IPS DF 6.9 (cell line): ENCODE measurements at places on chromosomes 12 and 14.

DNA sequence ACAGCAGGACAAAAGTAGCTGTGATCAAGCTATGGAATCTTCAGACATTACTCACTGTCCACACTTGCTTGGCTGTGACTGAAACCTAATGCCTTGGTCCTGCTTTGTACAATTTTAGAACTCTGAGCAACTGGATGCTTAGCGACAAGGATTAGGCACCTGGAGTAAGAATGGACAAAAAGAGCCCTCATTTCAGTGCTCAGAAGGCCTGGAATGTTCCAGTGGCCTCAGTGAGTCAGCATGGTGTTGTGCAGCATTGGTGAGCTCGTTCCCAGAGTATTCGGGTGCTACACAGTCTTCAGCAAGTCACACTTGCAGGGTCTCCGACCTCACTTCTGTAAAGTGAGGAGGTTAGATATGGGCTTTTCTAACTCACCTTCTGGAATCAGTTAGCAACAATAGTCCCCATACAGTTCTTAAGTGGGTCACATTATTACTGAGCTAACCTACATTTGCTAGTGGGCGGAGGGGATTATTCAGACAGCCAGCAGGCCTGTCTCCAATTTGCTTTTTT lies 108.0 kb upstream of the MDM1 start:
- DNase-seq: no peak

DNA sequence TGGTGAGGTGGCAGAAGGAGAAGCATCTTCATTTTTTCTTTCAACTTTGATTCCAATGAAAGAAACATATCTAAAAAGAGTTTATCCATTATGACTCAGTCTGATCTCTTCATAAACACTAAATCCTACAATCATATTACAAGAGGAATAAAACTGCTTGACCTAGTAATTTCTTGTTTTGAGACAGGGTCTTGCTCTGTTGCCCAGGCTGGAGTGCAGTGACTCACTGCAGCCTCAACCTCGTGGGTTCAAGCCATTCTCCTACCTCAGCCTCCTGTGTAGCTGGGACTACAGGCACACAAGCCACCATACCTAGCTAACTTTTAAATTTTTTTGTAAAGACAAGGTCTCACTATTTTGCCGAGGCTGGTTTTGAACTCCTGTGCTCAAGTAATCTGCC lies 147.2 kb downstream of the NDUFA12 start:
- no peak for DNase-seq

DNA sequence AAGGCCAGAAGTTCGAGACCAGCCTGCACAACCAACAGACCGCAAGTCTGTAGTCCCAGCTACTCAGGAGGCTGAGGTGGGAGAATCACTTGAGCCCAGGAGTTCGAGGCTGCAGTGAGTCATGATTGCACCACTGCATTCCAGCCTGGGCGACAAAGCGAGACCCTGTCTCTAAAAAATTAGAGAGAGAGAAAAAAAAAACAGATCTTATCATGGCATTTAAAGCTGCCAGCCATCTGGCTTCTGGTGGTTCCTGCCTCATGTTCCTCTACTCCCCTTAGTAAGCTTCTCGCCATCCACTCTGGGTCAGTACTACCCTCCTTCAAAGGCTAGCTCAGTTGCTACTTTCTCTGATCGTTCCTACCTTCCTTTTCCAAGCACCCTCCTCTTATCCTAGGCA lies 16.1 kb downstream of the CLSTN3 start:
- DNase-seq: no peak

DNA sequence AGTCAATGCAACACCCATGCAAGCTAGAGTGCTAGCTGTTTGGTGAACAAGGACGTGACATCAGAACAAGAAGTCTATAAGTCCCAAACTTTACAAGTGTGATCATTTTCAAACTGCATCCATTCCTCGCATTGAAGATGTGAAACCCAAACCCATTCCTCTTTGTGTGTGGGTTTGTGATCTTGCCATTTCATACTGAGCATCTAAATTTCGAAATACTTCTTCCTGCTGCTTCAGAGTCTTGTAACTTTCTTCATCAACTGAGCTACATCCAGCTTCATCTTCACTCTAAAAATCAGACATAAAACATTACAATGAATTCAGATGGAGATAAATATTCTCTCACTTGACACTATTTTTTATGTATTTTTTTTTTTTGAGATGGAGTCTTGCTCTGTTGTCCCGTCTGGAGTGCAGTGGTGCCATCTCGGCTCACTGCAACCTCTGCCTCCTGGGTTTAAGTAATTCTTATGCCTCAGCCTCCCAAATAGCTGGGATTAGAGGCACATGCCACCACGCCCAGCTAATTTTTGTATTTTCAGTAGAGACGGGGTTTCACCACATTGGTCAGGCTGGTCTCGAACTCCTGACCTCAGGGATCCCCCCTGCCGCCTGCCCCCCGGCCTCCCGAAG lies 4.8 kb upstream of the ZCCHC8 start:
- no peak for DNase-seq

DNA sequence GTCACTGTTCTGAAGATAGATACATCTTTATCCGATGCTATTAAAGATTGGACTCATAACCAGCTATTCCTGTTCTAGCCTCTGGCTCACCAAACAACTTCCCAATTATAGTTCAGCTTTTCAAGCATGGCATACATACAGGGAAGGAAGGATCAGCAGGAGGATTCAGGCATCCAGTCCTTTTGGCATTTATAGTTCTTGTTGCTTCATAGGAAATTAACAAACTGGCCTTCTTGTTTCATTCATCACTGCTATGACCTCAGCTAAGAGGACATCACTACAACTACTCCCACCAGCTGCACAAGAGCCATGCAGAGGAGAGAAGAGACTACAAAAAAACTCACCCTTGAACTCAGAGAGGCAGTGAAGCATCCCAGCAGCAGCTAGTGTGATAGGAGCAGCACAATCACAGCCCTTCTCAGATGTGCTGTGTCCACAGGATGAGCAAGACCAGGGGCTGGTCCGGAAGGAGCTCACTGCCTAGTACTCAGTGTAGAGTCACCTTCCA lies 100.5 kb downstream of the SPTSSA start:
- DNase-seq: no peak

DNA sequence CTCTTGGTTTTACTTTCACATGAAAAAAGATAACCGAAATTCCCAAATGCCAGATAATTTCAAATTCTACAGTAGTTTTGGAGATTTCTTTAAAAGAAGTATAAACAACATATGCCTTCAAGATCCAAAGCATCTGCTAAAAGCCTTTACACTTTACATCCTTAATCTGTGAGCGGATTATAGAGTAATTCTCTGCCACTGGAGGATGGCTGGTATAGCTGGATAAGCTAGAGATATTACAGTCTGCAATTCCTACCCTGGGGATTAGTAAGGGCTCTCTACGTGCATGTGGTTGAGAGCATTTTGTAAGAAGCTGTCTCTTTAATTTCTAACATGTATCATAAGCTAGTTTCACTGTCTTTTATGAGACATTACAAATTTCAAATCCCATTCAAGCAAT lies 240.3 kb upstream of the HMGA2 start:
- no peak for DNase-seq

DNA sequence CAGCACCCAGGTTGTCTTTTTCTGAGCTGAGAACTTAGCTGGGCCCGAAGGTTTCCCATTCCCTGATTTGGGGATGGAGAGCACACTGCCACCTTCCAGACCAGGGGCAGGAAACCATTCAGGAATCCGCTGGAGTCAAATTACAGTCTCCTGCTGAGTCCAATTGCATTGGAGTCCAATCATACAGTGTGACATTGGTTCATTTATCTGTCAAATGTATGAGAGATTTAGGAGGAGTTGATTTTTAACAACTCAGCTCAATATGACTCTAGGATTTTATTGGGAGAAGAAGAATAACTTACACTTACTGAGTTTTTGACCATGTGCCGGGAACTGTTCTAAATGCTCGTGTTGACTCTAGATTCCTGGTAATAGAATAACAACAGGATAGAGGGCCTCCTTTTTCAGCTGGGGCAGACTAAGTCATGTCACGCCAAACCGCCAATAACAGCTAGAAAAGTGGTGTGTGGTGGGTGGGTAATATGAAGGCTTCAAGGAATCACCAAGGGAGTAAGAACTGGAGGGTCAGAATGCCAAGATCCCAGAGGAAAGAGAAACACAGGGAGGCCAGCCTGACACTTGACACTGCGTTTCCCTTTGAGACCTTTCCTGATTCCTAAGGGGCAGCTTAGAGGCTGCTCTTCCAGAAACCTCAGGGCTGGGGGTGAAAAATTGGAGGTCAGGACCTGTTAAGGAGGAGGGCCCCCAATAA lies 11.5 kb downstream of the SYNDIG1L start:
- DNase-seq: no peak

DNA sequence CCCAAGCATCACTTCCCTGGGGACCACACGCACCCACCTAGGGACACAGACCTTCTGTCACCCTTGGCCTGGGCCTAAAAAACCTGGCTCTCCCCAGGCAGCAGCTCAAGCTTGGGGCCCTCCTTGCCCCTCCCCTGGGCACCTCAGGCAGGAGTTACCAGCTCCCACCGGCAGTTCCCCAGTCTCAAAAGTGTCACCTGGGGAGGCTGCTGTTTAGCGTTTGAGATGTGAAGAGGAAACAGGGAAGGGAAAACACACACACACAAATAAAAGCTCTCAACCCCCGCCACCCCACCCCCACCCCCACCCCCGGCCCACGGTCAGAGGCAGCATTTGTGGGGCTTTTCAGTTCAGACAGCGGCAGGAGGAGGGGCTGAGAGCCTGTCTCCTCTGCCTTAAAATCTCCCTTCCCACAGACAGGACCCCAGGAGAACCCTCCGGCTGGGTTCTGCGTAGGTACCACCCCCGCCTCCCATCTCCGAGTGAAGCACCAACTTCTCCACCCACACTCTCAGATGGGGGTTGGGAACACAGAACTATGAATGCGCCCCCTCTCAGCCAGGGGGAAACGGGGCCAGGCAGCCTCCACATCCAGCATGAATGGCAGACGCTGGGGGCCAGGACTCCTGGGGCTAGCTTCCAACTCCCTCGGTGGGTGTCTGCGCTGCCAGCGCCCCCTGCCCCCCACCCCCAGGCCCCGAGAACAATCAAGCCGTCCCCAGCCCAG lies 3.0 kb downstream of the NCOR2 start:
- no peak for DNase-seq

- no peak for DNase-seq
Measured at GRCh38 chr12:29253906-29254625, 105.0 kb downstream of the FAR2 start.
